ENCODE measurements at places on chromosomes 16 and 17.

GRCh38 chr17:75587675-75588595 is at the start of gene MYO15B:
Gene MYO15B (plus strand): TSS chr17:75587800. CDS start chr17:75588058, 258 bp downstream.
- DNase-seq = peak; percentile 65

GRCh38 chr17:6077752-6078151 is 7.6 kb downstream of the WSCD1 start:
- DNase-seq = no peak

GRCh38 chr17:80523956-80524712 is 20.5 kb upstream of the RPTOR start:
- no peak for DNase-seq

- no peak for DNase-seq
These were observed 4.8 kb upstream of the MEAK7 start for GRCh38 chr16:84509032-84509950.

GRCh38 chr17:21573961-21574610 is 118.2 kb upstream of the KCNJ18 start:
- no peak for DNase-seq

GRCh38 chr16:4110680-4111079 is 5.6 kb downstream of the ADCY9 start:
- no peak for DNase-seq

GRCh38 chr16:29029168-29029994 is 44.5 kb downstream of the LAT start:
- peak; percentile 56 for DNase-seq
